ENCODE measurements at places on chromosomes 16 and 17.

- no peak for DNase-seq
Measured at GRCh38 chr16:71796501-71797097, 12.0 kb downstream of the AP1G1 start.

- DNase-seq = no peak
Measured at GRCh38 chr16:17018585-17018939, 452.2 kb downstream of the XYLT1 start.

- no peak for DNase-seq
Measured at GRCh38 chr17:80183581-80184422, 14.0 kb downstream of the CARD14 start.

- DNase-seq = no peak
Measured at GRCh38 chr16:14303182-14303618, 232.1 kb downstream of the MRTFB start.

DNA sequence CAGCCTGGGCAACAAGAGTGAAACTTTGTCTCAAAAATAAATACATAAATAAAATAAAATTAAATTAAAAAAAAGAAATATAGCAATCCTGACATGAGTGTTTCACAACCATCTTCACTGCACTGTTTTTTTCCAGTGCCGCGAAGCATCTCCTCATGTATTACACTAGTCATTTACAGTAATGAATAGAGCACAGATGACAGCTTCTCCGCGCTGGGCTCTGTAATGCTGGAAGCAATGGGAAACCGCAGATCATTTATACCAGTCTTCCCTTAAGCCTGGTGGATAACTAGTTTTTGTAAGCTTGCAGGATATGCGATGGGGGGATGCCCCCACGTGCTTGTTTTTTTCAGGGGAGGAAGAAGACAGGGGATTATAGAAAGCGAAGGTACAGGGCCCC lies 86.9 kb downstream of the MYH13 start:
- no peak for DNase-seq

DNA sequence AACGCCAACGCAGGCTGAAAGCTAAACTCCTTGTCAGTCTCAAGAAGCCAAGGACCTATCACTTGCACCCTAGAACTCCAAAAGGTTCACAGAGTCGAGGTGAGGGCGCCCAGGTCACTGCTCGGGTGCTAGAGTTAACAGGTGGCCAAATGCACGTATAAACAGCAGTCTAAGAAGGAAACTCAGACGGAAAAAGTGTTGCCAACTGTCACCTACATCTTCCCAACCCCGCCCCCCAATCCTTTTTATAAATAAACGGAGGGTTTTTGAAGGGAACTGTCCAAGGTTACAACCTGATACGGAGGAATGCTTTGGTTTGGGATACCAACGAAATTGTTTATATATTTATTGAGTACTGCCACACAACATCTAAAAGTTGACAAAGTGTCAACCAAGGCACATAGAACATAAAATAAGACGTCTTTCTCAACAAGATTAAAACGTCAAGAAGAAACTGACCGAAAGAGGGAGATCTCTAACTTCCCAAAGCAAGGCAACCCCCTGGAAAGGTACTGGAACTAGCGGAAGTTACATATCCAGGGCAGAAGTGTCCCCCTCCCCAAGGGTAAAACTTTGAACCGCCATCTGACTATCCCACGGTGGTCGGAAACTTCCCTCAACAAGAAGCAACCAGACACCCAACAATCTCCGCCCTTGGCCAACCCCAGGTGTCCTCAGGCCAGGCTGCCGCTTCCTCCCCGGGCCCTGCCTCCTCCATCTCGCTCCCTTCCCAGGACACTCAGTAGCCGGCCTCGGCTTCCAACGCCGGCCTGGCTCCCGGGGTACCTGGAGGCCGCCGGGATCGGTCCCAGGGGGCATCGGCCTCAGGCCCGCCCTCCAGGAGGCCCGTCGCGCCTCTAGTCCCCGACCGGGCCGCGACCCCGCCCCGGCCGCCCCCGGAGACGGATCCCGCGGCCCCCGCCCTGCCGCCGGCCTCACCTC lies 982 bp downstream of the SPAG9 start:
- DNase-seq = peak; percentile 42

GRCh38 chr16:78045865-78046581 lies 23.7 kb downstream of the CLEC3A start:
- peak; percentile 45 for DNase-seq

- no peak for DNase-seq
Measured at GRCh38 chr17:82334622-82335394, 1.2 kb upstream of the SECTM1 start.

All from activated CD4-positive, alpha-beta T cell treated with anti-CD3 and anti-CD28 coated beads, Interleukin-2, amount 50 U/mL, for 48 hours (primary cell).